AML-193 (cell line): ENCODE measurements at places on chromosomes 4 and X.

DNA sequence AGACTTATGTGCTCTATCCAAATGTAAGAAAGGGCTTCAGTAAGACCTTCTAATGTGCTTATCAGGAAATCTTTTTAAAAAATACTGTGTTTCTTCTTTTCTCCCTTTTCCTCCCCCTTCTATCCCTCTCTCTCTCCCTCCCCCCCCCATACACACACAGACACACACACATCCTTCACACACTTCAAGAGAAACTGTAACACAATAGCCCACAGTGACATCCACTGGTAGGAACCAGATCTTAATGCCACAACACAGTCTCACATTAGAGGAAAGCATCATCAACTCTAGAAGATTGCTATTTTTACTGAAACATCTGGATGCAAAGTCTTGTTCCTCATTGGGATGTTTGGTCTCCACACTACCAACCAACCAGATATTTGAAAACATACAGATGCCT lies 4.6 kb downstream of the PCDH19 start:
- DNase-seq, result no peak

DNA sequence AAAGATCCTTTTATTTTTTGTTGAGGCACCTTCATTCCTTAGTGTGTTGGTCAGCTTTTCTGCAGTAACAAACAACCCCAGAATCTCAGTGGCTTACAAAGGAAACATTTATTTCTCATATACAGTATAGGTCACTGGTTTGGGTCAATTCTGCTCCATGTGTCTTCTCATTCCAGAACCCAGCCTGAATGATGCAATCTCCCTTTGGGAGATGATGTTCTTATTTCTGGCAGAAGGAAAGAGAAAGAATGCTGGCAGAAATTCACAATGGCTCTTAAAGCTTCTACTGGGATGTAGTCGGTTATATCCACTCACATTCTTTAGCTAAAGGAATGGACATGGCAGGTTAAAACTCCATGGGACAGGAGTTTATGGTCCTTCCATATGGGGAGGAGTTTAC lies 42.3 kb downstream of the IDS start:
- no peak for DNase-seq

- DNase-seq, result no peak
These were observed 108.8 kb downstream of the GPR143 start for GRCh38 chrX:9656871-9657270.

GRCh38 chrX:47218920-47219815 lies 687 bp downstream of the CDK16 start:
- no peak for DNase-seq

DNA sequence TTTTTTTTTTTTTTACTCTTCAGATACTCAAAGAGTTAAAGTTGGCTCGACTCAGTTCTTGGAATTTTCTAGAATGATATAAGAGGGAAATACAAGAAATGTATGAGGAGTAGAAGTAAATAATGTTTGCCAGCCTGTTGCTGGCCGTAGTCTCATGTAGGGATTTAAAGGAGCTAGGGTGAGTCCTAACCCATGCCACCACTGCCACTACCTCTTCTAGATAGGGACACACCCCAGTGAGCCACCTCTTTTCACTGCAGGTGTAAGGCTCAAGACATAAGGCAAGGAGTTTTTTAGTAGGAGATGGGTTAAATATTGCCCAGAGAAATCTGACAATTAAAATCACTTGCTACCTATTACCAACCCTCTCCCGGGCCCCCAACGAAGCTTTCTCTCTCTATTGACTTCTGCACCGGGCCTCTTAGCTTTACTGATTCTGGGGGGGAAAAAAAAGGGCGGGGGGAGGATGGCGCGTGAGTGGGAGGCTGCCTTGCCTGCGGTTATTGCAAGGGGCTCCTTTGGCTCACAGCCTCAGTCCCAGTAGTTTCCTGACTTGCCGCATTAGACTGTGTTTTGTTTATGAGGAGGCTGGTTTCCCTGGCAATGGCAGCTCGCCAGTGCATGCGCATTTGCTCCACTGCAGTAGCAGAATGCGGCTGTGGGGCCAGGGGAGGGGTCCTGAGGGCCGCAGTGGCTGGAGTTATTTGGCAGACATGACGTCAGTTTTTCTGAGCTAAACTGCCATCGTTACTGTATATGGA lies 3.0 kb downstream of the LINC00632 start:
- DNase-seq, result no peak
